ENCODE measurements at places on chromosomes 16 and 17.

GRCh38 chr16:6019490-6019991 lies 921.9 kb upstream of the EEF2KMT start:
- no peak for DNase-seq

DNA sequence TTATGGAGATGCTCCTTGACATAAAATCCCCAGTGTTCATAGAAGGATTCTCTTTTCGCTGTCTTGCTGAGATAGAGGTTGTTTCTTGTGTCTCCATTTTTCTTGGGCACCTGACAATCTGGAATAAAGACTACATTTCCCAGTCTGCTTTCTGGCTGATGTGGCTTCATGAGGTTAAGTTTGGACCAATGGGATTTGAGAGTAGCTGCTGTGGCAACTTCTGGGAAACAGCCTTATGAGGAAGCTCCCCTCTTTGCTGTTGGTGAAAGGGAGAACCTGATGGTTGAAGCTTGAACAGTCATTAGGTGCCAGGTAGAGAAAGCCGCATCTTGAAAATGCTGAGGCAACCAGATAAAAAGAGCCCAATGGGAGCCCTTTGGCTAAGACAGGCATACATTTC lies 24.4 kb downstream of the HS3ST4 start:
- no peak for DNase-seq

- DNase-seq, result peak; percentile 77
These were observed 227.9 kb downstream of the MAF start for GRCh38 chr16:79372503-79373184.

- no peak for DNase-seq
These were observed 787 bp downstream of the PRKAR1A start for GRCh38 chr17:68512960-68513474.
